HEK293T (cell line): ENCODE measurements at places on chromosomes 6 and 20.

GRCh38 chr6:45691426-45691825 is 313.7 kb upstream of the SUPT3H start:
- DNase-seq: no peak

- DNase-seq: peak; percentile 12
These were observed 117.2 kb downstream of the LCA5 start for GRCh38 chr6:79420054-79420453.

GRCh38 chr6:160430203-160430602 is 82.0 kb downstream of the SLC22A3 start:
- DNase-seq: no peak

GRCh38 chr6:43940071-43940392 is 170.0 kb downstream of the VEGFA start:
- no peak for DNase-seq

- no peak for DNase-seq
These were observed 136.5 kb downstream of the ELOVL4 start for GRCh38 chr6:79810871-79811270.

DNA sequence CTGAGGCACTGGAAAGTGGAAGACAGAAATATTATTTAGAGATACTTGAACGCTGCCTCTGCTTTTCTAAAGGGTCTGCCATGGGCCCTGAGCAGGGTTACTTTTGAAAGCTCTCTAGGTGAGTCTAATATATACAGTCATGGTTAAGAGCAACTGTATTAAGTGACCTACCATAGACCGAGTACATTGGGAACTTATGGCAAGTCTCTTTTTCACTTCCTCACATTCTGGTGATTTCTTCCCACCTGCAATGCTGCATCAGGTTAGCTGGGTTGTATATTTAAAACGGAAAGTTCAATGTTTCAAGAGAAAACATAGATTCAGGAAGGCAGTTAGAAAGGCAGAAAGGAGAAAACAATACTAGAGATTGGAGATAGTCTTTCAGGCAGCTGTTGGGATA is 154.7 kb downstream of the PHF3 start:
- DNase-seq: no peak

- DNase-seq: no peak
These were observed 32.0 kb upstream of the GJA10 start for GRCh38 chr6:89862273-89862672.

- peak; percentile 84 for DNase-seq
These were observed 78.0 kb downstream of the PTPN1 start for GRCh38 chr20:50588034-50588736.

DNA sequence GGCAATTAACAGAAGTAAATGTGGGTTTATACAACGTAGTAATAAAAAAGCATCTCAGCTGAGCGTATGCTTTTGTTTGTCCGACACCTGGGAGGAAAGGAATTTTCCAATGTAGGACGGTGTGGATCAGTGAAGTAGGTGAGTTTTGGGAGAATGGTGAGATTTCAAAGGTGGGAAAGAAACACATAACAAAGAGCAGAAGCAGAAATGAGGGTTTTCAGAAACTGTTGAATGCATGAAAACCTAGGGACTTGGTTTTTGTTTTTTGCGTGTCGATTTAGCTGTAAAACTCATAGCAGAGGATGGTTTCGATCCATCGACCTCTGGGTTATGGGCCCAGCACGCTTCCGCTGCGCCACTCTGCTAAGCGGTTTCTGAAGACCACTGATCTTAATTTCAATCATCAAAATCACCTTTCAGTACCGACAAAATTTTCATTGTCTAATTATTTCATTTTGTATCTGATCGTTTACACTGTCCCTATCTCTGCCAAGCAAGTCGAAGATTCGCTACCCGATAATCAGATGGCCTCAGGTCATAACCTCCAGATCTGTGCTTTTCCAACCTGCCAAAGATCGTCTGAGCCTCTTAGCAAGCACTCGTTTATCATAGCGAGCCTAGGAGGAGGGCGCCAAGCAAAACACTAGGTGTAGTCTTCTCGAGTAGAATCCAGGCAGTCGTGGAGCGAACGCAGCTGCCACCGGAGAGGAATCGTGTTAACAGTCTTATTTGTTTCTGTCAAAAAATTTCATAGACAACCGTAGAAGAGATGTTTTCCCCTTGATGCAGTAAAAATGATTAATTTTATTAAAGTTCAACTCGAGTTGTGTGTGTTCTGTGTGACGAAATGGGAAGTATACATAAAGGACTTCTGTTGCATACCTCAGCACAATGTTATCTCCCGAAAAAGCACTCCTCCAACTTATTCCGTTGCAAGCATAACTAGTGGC is 20.9 kb upstream of the POM121L2 start:
- peak; percentile 68 for DNase-seq

DNA sequence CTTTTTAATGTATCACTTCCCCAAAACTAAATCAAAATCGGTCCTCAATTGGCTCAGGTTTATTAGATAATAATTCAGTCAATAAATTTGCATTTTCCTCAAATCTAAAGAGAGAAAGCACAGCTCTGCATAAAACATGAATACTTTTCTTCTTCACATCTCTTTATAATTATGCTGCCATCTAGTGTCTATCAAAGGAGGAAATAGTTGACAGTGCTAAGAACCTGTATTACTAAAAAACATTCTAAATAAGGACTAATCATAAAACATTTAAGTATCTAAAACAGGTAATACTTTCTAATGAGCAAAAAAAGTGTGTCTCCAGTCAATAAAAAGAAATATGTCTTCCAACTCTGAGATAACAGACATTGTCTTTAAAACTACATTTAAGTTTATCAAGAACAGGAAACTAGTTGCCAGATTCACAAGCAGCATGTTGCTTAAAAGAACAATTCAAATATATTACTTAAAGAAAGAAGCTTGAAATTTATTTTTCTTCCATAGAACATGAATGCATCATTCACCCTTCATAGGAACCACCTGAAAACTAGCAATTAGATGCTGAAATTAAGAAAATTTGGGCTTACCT is 56.5 kb upstream of the DST start:
- DNase-seq: no peak

- DNase-seq: no peak
These were observed 1.2 kb upstream of the GJA1 start for GRCh38 chr6:121434037-121434770.

DNA sequence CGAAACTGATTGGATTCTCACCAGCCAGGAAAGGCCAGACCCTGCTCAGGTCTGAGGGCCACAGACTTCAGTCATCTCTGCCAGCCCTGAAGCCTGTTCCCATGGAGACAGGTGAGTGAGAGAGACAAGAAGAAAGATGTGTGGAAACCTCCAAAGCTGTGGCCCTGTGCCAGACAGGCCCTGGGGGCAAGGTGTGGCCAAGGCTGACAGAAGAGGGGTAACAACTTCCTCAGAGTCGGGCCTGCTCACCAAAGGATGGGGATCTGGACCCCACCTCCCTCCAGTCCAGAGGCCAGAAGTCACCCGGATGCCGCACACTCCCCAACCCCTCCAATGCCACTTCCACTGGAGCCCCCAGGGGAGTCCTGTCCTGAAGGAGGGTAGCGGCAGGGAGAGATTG is 73.6 kb downstream of the MDGA1 start:
- DNase-seq: no peak

- DNase-seq: no peak
These were observed 29.6 kb downstream of the RAMACL start for GRCh38 chr6:166556863-166557322.

GRCh38 chr6:148738946-148739821 is 7.6 kb upstream of the UST start:
- no peak for DNase-seq

GRCh38 chr6:12007887-12008286 is 4.2 kb upstream of the HIVEP1 start:
- DNase-seq: no peak

DNA sequence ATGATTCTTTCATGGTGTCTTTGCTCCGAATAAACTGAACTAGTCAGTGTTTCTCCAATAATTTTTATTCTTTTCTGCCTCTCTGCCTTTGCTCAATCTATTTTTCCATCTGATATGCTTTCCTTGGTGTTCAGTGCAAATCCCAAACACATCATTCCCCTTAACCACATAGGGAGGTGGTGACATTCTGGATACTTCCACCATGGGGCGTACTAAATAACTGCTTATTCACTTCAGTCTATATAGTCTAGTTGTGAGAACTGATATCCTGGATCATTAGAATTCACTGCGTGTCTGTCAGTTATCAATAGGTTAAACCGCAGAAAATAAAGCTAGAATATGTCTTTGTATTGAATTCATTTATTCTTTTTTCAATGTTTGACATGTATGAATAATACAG is 83.1 kb downstream of the KCNQ5 start:
- DNase-seq: no peak

DNA sequence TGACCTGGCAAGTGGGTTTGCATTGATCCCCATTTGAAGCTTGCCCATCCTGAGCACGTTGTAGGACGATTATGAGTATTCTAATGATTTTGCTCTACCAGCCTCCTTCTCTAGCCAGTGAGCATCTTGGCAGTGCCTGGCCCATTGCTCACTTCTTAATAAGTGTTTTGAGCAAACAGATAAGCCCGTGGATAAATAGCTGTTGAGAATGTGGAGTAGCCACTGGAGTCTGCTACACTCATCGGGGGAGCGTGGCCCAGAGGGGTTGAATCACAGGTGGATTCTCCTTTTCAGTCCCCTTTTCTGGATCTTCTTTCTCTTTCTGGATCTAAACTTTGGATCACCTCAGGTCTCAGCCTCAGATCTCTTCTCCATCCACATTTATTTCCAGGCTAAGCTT is 15.9 kb upstream of the EDN3 start:
- DNase-seq: no peak

- no peak for DNase-seq
These were observed 8.7 kb upstream of the DSP start for GRCh38 chr6:7532821-7533220.

DNA sequence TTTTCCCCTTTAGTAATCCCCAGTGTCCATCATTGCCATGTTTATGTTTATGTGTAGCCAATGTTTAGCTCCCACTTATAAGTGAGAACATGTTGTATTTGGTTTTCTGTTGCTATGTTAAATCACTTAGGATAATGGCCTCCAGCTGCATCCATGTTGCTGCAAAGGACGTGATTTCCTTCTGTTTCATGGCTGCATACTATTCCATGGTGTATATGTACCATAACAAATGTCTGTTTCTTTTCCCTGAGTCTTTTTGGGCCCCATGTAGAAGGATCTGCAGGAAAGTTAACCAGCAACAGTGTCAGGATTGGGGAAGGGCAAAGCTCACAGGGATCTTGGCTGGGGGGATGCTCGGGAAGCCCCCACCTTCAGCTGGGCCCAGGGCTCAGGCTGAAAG is 64.3 kb upstream of the SULF2 start:
- no peak for DNase-seq

GRCh38 chr20:20322912-20323311 is 45.0 kb upstream of the INSM1 start:
- no peak for DNase-seq

- no peak for DNase-seq
These were observed 5.2 kb downstream of the TOX2 start for GRCh38 chr20:43919686-43920403.

DNA sequence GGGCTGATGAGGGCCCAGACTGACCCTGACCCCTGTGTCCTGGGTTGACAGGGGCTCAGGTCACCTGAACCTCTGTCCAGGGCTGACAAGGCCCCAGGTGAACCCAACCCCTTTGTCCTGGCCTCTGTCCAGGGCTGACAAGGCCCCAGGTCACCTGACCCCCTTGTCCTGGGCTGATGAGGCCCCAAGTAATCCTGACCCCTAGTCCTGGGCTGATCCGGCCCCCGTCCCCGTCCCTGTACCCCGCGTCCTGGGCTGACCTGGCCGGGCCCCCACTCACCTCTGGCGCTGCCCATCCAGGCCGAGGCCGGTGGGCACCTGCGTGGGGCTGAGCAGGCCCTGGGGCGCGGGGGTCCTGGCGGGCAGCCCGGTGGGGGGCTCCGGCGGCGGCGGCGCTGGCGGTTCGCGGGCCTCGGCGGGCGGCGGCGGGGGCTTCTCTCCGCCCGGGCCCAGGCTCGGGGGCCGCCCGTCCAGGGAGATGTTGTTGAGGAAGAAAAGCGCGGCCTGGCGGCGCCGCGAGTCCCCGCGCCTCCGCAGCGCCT is 379 bp downstream of the CABLES2 start:
- no peak for DNase-seq

GRCh38 chr6:132995009-132995408 is 180.6 kb downstream of the RPS12 start:
- DNase-seq: no peak
